Naive thymus-derived CD4-positive, alpha-beta T cell (primary cell): ENCODE measurements at places on chromosomes 7 and 10. TPM values are rescaled to one million over a fixed set of nuclear protein-coding genes. Genes with fewer than 3 reads are reported as not detected.

The SLC35B4 gene
- polyA plus RNA-seq = 10.0 TPM

The KLLN gene
- polyA plus RNA-seq = 0.25 TPM

The PSMA2 gene
- polyA plus RNA-seq = 196 TPM

The IKZF1 gene
- 318 TPM for polyA plus RNA-seq

The SEMA4G gene
- polyA plus RNA-seq = 0.52 TPM

The VGF gene
- not detected for polyA plus RNA-seq

The ZFAND2A gene
- polyA plus RNA-seq = 51.7 TPM

The NANOS1 gene
- not detected for polyA plus RNA-seq

The FAM20C gene
- not detected for polyA plus RNA-seq

The MYO3A gene
- not detected for polyA plus RNA-seq

The MTPN gene
- 82.9 TPM for polyA plus RNA-seq

The CYP2C18 gene
- polyA plus RNA-seq = not detected

The CLEC5A gene
- not detected for polyA plus RNA-seq

The RBP3 gene
- not detected for polyA plus RNA-seq

The TMEM236 gene
- not detected for polyA plus RNA-seq

The HSPA14 gene
- polyA plus RNA-seq = 14.9 TPM

The ZNF138 gene
- 16.9 TPM for polyA plus RNA-seq

The SCD gene
- polyA plus RNA-seq = 1.0 TPM

The NEURL1 gene
- 0.76 TPM for polyA plus RNA-seq

The ANKIB1 gene
- 5.8 TPM for polyA plus RNA-seq

The TLL2 gene
- not detected for polyA plus RNA-seq
